ENCODE measurements at places on chromosomes 11 and 22.
A peak's percentile ranks its signal among the peaks of the same experiment; 100 is the strongest.

DNA sequence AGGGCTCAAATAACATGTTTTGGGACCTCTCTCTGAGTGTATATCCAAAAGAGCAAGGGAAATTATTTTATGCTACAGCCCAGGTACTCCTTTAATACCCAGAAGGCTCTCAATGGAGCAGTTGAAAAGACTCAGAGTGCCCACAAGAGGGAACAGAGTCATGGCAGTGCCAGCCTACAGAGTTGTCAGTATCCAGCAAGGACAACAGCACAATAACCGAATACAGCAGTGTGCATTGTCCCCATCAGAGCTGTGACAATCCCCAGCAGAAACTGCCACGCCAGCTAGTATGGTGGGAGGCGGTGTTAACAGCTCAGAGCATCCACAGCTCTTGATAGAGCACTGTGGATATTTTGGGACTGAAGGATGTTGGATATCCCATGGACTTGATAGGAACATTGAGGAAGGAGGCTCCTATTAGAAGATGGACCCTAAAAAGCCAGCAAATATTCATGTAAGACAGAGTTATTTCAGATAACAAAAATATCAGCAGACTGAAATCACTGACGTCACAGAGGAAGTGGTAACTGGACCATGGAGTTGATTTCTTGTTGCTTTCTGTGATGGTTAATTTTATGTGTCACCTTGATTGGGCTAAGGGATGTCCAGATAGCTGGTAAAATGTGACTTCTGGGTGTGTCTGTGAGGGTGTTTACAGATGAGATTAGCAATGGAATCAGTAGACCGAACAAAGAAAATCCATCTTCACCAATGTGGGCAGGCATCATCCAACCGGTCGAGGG, 17.7 kb upstream of the PAFAH1B2 start:
- DNase-seq: no peak

DNA sequence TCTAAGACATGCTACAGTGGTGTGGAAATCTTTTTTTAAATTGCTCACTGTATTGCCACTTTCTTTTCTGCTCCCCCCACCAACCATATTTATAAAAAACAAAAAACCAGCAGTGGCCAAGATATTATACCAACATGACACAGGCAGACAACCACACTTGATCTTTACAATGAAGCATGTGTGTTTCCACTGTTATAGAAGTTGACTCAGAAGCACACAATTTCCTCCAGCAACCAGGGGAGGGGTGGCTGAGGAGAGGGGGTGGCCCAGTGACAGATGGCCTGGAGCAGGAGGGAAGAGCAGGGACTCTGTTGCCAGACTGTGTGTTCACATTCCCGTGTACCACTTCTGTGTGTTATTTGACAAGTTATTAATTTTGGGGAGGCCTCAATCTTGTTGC, 14.8 kb downstream of the CD59 start:
- no peak for DNase-seq

GRCh38 chr22:29811377-29811776, 26.7 kb downstream of the ASCC2 start:
- DNase-seq: no peak

DNA sequence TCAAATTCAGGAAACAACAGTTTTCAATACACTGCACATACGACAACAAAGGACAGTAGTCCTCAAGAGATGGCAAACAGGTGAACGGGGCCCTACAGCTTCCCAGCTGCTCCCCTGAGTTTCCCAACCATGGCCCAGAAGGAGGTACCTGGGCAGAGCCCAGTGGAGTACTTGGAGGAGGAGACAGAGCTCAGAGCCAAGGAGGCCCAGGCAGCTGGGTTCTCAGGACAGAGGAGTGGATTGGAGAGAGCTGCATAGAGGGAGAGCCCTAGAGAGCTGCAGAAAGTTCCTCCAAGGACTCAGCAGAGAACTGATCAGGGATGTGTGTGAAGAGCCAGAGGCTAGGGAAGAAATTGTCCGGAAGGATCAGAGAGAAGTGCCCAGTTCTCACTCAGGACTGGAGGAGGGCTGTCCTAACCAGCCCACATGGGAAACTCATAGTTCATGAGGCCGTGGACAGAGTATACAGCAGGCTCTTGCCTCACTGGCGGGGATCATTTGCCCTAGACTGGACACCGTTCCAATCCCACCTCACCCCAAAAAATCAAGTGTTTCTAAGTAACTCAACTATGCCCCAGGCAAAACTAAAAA, 7.6 kb upstream of the ASCL2 start:
- DNase-seq: no peak

DNA sequence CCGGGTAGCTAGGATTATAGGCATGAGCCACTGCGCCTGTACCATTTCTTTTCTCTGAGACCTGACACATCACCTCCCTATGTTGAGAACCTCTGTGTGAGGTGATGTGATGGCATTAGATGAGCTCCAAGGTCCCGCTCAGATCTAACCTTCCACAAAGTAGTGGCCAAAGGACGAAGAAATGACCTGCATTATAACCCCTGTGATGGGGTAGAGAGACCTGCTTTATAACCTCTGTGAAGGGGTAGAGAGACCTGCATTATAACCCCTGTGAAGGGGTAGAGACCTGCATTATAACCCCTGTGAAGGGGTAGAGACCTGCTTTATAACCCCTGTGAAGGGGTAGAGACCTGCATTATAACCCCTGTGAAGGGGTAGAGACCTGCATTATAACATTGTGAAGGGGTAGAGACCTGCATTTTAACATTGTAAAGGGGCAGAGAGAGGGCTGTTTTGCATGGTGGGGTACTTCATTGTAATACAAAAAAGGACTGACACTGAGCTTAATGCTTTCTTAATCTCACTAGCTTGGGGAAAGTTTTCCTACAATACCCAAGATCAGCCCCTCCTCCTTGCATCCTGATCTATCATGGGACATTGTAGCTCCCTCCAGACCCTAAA, 8.5 kb downstream of the MIEF1 start:
- no peak for DNase-seq

- DNase-seq: no peak
Measured at GRCh38 chr22:32754413-32755041, 47.0 kb upstream of the TIMP3 start.

GRCh38 chr11:67583247-67584204, at the start of gene GSTP1:
GSTP1 (plus strand) TSS chr11:67583812; CDS start chr11:67583844, 32 bp downstream.
- peak; percentile 97 for DNase-seq

GRCh38 chr11:85355921-85356320, 271.2 kb downstream of the DLG2 start:
- DNase-seq: no peak

DNA sequence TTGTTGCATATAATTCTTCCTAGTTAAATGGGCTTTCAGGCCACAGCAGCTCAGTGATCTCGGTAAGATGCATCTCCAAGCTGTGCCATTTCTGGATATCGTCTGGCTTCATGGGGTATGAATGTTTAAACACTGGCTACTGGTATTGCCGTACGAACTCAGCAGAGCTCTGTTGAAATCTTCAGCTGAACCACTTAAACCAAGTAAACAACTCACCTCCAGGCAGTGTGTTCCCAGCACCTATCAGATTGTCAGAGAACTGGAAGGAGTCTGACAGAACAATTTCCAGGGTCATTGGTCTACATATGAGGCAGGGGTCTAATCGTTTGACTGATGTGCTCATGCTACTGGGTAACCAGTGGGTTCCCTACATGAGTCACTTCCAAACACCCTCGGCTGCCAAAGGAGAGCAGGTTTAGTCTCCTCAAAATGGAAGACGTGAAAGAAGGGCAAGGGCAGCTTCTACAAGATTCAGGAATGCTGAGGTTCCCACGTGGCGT, 93.2 kb upstream of the BMAL1 start:
- no peak for DNase-seq

- no peak for DNase-seq
Measured at GRCh38 chr11:76513654-76514034, 68.8 kb downstream of the EMSY start.

DNA sequence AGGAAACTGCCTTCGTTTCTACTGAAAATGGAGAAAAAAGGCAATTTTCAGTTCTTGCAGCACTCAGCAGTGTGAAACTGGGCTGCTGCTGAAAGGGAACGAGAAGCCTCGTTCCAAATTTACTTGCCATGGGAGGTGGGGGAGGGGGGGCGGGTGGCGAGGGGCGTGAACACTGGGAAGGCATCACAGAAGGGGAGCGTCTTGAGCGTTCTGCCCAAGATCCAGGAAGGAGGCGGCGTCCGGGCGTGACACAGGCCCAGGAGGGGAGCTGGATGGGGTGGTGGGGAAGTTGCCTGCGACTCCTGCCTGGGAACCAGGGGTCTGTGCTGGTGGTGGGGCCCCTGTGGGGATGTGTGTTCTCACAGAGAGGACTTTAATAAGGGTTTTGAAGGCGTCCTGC, 213.5 kb downstream of the CTTN start:
- DNase-seq: no peak

DNA sequence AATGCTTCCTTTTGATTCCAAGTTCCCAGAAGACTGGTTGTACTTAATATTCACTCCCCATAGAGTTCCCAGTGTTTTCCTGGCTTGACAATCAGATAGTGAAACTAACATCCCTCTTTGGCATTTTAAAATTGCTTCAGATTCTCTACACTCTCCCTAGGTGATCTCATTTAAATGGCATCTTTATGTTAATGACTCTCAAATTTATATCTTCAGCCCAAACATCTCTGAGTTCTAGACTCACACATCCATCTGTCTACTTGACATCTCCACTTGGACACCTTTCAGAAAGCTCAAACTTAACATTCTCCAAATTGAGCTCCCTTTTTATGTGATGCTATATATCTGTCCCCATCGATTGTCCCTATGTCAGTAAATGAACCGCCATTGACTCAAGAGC, 232.0 kb downstream of the NTM start:
- no peak for DNase-seq

Data from NCI-H510A (cell line).